ENCODE measurements at places on chromosomes 5 and 9. TPM values are rescaled to one million over a fixed set of nuclear protein-coding genes. Genes with fewer than 3 reads are reported as not detected.
A peak's percentile ranks its signal among the peaks of the same experiment; 100 is the strongest.

Gene GABRA6
- total RNA-seq: not detected

Gene FBXO4
- 4.7 TPM for total RNA-seq

DNA sequence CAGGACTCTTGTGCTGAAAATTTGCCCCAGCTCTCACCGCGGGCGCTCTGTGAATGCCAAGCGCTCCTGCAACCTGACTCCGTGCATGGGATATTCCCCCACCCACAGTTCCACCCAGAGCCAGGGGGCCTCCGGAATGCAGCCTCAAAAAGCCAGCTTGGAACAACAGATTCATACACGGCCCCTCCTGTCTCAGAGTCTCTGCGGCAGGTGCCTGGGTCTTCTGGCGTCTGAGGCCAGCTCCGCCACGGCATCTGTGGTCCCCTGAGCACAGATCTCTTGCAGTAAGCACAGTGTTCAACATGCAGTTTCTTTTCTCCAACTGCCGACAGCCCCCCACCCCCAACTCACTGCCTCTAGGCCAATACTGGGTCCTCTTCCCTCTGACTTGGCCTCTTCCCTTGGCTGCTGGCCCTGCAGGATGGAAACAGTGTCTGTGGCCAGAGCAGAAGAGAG is 355.7 kb upstream of the IRX2 start:
- no peak for DNase-seq
- no peaks in the 10 kb centered on the region for H3K4me1 ChIP-seq
- H3K27me3 ChIP-seq: no peaks in the 10 kb centered on the region
- H3K27ac ChIP-seq: no peak overlapping the region

Gene TCF7
- 3.9 TPM for total RNA-seq

- H3K27me3 ChIP-seq: peaks cover 6% of the 10 kb centered on the region
- peak; percentile 95 for DNase-seq
- H3K4me1 ChIP-seq: peaks cover 54% of the 10 kb centered on the region
- peak overlapping the region; percentile 62 for H3K4me3 ChIP-seq
- peak overlapping the region; percentile 83 for H3K27ac ChIP-seq
Measured at GRCh38 chr9:91150998-91151717, 210.6 kb downstream of the AUH start.

Gene SLC31A1
- total RNA-seq: 37.5 TPM

GRCh38 chr5:81014348-81014747 is 54.2 kb downstream of the RASGRF2 start:
- DNase-seq: no peak
- no peak overlapping the region for H3K27ac ChIP-seq
- H3K36me3 ChIP-seq: no peaks in the 10 kb centered on the region
- no peaks in the 10 kb centered on the region for H3K27me3 ChIP-seq
- no peaks in the 10 kb centered on the region for H3K4me1 ChIP-seq

Measured in HFFc6 (cell line).